ENCODE measurements at places on chromosomes 7 and 10. TPM values are rescaled to one million over a fixed set of nuclear protein-coding genes. Genes with fewer than 3 reads are reported as not detected.

The ZNF503 gene
- 7.6 TPM for total RNA-seq

The GIMAP5 gene
- total RNA-seq = 6.0 TPM

The ABCC2 gene
- 1.6 TPM for total RNA-seq

The ANKRD61 gene
- total RNA-seq = not detected

The CCDC126 gene
- 14.0 TPM for total RNA-seq

The CARD11 gene
- total RNA-seq = 0.24 TPM

GRCh38 chr10:133438711-133439273 lies 14.4 kb upstream of the SPRN start:
- DNase-seq = no peak

- DNase-seq = no peak
These were observed 375.8 kb upstream of the VSTM2A start for GRCh38 chr7:54166419-54166818.

- no peak for DNase-seq
These were observed 21.5 kb upstream of the PPP3CB start for GRCh38 chr10:73517166-73517888.

DNA sequence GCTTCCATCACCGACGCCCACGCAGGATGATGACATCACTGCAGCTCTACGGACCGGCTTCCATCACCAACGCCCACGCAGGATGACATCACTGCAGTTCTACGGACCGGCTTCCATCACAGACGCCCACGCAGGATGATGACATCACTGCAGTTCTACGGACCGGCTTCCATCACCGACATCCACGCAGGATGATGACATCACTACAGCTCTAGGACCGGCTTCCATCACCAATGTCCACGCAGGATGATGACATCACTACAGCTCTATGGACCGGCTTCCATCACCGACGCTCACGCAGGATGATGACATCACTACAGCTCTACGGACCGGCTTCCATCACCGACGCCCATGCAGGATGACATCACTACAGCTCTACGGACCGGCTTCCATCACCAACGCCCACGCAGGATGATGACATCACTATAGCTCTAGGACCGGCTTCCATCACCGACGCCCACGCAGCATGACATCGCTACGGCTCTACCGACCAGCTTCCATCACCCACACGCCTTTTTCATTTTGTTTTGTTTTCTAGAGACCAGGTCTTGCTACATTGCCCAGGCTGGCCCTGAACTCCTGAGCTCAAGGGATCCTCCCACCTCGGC lies 29.5 kb downstream of the GPER1 start:
- DNase-seq = no peak

DNA sequence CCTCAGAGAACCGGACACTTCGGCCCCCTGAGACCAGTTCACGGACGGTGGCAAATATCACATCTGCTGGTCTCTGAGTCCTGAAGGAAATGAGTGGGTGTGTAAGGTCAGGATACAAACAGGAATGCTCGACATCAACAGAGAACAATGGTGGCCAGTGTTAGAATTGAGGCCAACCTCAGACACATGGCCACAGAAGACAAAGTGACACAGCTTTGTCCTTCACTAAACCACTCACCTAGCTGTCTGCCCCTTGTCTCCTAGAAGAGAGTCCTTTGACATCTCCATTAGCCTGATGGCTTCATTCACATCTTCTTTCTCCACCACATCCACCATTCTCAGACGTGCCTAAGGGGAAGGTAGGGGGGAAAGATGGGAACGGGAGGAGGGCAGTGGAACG lies 4.3 kb downstream of the COPS6 start:
- no peak for DNase-seq

- DNase-seq = no peak
These were observed 8.2 kb downstream of the LOXL4 start for GRCh38 chr10:98259606-98260315.

- no peak for DNase-seq
These were observed 2.3 kb upstream of the LDB1 start for GRCh38 chr10:102122450-102122849.

DNA sequence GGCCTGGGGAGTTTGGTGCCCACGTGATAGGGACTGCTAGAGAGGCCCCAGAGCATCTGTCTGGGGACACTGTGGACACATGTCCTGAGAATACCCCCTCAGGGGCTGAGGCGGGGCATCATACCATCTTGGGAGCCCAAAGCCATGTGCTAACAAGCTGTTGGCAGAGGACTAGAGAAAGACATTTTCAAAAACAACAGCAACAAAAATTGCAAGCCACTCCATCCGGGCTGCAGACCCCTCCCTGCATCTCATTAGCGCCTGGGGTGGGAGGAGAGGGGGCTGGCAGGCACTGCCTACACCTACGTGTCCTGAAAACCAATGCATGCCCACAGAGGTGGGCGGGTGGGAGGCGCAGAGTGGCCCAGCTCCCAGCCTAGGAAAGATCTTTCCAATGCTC lies 507.4 kb upstream of the PODXL start:
- no peak for DNase-seq

DNA sequence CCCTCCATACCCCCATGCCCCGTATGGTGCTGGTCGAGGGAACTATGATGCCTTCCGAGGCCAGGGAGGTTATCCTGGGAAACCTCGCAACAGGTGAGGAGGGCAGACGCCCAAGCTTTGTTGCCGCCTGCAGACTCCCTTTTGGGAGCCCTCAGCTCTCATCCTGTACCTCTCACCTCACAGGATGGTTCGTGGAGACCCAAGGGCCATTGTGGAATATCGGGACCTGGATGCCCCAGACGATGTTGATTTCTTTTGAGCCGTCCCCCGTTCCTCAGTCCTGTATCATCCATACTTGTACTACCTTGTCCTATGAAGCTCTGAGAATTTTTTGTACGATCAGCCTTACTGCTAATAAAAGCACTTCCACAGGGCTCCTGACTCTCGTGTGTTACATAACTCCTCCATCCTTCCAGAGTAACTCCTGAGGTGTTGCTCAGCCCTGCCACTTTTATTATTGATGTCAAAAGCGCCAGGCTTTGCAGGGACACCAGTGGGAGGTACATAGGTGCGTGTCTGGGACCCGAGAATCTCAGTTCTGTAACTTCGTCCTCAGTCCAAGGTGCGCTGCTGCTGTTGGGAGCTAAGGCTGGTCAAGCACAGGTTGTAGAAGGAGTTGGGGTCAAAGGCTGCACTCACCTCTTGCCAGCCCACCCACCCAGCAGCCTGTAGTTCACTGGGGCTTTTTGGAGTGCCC lies 1.1 kb downstream of the UFSP1 start:
- DNase-seq = no peak

DNA sequence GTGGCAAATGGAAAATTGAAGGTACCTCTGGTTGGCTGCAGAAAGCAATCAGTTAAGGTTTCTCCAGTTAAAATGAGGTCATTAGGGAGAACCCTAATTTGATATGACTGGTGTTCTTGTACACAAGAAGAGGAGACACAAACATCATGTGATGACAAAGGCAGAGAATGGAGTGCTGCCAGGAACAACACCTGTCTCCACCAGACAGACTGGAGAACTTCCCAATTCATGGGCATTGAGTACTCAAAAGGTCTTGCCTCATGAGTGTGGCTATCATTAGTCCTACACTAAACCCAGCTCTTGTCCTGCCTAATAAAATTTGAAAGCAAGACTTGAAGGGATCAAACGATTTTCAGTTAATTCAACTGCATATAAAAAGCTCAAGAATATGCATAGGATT lies 152.6 kb downstream of the PTPN20 start:
- DNase-seq = no peak

- no peak for DNase-seq
These were observed 114.2 kb upstream of the FAM3C start for GRCh38 chr7:121510302-121510701.

- no peak for DNase-seq
These were observed 2.8 kb upstream of the ABRAXAS2 start for GRCh38 chr10:124798781-124799180.

Data from suprapubic skin (tissue), 4 donors.